ENCODE measurements at places on chromosomes 3 and 15.

GRCh38 chr15:73139744-73140553 lies 87.7 kb downstream of the NEO1 start:
- DNase-seq, result no peak

DNA sequence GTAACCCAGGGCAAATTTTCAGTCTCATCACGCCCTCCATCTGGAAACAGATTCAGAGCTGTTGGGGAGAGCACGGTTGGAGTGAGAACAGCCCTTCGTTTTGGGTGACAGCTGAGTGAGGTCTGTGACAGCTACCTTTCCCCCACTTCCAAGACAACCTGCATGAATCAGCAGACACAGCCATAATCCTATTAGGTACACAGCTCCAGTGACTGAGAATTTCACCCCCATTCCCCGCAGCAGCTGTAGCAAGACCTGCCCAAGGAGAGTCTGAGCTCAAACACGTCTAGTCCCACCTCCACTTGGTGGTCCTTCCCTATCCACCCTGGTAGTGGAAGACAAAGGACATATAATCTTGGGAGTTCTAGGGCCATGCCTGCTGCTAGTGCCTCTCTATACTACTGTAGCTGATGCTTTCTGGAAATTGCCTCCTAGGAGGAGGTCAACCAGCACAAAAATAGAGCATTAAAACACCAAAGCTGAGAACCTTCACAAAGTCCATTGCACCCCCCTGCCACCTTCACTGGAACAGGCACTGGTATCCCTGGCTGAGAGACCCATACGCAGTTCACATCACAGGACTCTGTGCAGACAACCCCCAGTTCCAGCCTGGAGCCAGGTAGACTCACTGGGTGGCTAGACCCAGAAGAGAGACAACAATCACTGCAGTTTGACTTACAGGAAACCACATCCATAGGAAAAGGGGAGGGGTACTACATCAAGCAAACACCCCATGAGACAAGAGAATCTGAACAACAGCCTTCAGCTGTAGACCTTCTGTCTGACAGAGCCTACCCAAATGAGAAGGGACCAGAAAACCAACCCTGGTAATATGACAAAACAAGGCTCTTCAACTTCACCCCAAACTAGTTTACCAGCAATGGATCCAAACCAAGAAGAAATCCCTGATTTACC lies 448.6 kb upstream of the CBLB start:
- no peak for DNase-seq

GRCh38 chr3:197456261-197457091 lies 99.3 kb downstream of the BDH1 start:
- DNase-seq, result peak; percentile 90

GRCh38 chr3:99702953-99703943 lies 64.9 kb downstream of the COL8A1 start:
- no peak for DNase-seq

DNA sequence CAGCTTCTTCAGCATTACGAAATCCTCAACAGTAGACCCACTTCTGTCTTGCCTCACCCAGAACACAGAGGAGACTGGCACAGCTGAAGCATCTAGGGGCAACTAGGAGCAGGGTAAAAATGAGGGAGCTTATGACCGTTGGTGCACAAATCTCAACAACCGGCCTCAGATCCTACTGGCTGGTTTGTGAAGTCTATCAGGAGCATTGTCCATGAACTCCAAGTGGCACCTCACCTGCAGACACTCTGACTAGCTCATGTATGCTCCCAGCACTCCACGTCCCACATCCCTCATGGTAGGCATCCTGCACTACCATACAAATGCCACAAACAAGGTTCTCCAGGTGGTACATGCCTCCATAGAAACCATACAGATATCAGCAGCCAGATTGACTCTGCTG lies 163.1 kb downstream of the TLE3 start:
- DNase-seq, result no peak

DNA sequence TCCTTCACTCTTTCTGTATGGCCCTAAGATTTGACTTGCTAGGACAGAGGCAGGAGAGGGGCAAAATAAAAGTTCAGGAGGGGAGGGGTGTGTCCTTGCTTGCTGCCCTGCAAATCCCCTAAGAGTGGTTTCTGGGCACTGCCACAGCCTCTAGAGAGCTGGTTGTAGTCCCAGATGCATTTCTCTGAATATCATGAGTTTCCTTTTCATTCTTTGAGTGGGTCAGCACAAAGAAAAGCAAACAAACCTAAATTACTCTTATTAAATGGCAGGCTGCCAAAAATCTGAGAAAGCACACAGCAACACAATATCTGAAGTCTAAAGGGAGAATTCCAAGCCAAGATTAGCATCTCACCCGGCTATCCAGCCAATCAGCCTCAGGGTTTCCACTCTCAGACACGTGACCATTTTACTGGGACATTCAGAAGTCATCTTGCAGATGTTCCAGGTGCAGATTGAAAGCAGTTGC lies 919.3 kb downstream of the TUSC7 start:
- peak; percentile 66 for DNase-seq

- no peak for DNase-seq
Measured at GRCh38 chr3:146554151-146554760, 9.8 kb upstream of the PLSCR1 start.

DNA sequence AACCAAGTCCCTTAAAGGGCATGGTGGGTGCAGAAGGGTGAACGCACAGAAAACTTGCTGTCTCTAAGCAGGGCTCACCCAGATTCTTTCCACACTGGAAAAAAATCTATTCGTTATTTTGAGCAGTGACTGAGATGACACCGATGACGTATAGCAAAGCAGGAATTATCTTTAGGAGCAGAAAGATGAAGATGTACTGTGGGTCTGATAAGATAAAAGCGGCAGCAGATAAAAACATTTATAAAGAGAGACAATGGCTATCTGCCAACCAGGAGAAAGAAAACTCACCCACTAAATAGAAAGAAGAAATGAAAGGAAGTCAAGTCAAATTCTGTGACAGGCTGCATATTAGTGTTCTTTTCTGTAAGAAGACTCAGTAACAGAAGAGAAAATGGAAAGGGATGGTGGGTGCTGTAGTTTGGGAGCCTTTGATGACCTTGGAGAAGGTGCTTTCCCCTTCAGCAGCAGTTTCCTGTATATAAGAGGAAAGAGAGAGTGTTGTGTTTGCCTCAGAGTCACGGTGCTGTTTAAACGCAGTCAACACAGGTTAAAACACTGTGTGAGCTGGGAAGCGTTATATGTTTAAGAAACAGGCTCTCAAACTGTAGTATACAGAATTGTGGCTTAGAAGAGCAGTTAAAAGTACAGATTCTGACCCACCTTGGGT lies 111.6 kb downstream of the AQP9 start:
- no peak for DNase-seq

DNA sequence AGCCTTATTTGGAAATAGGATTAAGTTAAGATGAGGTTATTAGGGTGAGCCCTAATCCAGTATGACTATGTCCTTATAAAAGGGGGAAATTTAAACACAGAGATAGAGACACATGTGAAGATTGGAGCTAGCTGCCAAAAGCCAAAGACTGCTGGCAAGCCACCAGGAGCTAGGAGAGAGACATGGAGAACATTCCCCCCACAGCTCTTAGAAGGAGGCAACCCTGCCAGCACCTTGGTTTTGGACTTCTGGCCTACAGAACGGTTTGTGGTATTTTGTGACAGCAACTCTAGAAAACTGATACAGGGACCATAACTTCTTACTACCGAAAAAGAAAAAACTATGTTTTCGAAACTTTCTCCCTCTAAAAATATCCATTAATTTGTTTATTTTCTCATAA lies 245.3 kb upstream of the RARB start:
- DNase-seq, result no peak

DNA sequence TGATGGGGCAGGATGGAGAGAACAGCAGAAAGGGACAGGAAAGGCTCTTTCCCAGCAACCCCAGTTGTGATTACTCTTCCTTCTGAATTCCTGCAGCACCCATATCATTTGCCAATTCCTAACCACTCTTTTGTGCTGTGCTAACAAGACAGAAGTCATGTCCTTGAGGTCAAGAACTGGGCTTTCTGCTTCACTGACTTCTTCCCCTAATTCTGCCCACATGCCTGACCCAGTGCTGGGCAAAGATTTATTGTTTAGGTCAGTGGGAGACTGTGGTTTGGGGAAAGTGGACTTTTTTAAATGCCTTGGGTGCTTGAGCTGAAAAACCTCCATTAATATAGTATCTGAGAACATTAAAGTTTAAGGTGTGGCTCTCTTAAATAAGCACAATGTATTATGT lies 4.2 kb upstream of the EFCAB12 start:
- no peak for DNase-seq

- no peak for DNase-seq
Measured at GRCh38 chr3:155658671-155659261, 86.1 kb downstream of the PLCH1 start.

GRCh38 chr3:132625613-132626012 lies 28.5 kb downstream of the ACKR4 start:
- no peak for DNase-seq

GRCh38 chr15:48800811-48801455 lies 9.9 kb downstream of the CEP152 start:
- no peak for DNase-seq

- no peak for DNase-seq
Measured at GRCh38 chr3:23052208-23052607, 150.9 kb upstream of the UBE2E2 start.

GRCh38 chr3:119296727-119297122 lies 2.5 kb downstream of the ARHGAP31 start:
- no peak for DNase-seq

DNA sequence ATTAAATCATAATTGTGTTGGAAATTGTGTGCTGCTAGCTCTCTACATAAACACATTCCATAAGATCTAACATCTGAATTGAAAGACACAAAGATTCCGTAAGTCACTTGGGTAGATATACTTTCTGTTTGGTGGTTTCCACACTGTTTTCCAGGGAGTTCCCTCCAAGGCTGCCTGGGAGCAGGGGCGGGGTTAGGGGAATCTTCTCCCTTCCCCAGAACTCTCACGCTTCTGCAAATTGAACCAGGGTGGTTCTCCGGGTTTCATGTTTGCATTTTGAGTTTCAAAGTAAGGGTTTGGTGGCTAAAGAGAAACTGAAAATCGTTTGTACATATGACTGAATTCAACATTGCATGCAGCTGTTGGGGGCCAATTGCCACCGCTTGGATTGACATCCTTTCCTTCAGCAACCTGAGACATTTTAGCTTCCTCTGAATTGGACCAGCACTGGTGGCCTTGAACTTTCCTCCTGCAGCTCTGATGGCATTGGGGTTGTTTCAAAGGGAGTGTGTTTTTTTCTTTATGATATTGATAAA lies 192.7 kb upstream of the FEZF2 start:
- DNase-seq, result no peak

DNA sequence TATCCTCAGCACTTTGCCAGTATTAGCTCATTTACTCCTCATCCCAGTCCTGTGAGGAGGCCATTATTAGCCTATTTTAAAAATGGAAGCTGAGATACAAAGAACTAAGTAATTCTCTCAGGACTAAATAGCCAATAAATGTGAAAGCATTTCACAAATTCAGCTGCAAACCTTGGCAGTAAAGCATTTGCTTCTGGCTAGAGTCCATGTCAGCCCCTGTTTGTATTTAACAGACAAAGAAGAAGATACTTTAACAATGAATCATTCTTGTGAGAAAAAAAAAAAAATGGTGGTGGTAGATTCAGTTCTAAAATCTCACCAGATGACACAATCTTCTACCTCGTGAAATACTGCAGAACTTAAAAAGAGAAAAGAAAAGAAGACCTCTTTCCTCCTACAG lies 85.0 kb upstream of the CNTN6 start:
- DNase-seq, result peak; percentile 48

DNA sequence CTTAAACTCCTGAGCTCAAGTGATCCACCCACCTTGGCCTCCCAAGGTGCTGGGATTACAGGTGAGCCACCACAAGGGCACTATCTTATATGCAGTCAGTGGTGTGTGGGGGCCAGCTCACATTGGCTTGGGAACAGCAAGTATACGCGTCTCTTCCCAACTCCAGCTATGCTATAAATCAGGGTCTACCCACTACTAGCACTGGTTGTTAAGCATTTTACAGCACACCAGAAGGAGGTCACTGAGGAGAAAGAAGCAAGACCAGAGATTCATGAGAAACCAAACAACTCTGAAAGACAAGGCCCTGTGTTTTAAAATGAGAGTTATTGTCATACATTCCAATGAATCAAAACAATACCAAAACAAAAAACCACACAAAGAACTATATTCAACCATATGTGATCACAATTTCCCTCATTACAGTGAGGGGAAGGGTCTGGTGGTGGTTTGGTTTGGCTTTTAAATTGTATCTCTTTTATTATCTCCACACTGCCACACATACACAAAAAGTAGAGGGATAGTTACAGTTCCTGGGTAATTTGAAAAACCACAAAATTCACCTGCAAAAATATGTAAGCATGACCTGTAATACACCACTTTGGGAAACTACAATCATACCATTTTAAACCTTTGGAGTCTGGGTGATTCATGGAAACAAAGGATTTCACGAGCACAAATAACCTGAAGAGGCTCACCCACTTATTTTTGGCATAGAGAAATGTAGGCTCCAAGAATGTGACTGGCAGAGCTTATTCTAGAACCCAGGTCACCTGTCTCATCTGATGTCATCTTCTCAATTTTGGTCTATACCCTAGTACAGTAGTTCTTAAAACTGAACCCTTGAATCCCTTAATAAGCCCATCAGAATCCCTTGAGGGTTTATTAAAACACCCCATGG lies 5.2 kb downstream of the MAGI1 start:
- DNase-seq, result no peak

DNA sequence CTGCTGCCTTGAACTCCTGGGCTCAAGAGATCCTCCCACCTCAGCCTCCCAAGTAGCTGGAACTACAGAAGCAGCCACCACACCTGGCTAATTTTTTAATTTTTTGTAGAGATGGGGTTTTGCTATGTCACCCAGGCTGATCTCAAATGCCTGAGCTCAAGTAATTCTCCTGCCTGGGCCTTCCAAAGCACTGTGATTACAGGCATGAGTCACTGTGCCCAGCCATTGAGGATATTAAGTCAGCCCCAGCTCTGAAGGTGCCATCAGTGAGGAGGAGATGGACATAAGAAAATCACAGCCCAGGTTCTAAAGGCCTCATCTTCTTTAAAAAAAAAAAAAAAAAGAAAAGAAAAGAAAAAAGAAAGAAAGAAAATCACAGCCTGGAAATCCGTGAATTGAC lies 26.6 kb upstream of the PSTPIP1 start:
- DNase-seq, result no peak

GRCh38 chr3:8352475-8352874 lies 149.1 kb upstream of the LMCD1 start:
- no peak for DNase-seq

DNA sequence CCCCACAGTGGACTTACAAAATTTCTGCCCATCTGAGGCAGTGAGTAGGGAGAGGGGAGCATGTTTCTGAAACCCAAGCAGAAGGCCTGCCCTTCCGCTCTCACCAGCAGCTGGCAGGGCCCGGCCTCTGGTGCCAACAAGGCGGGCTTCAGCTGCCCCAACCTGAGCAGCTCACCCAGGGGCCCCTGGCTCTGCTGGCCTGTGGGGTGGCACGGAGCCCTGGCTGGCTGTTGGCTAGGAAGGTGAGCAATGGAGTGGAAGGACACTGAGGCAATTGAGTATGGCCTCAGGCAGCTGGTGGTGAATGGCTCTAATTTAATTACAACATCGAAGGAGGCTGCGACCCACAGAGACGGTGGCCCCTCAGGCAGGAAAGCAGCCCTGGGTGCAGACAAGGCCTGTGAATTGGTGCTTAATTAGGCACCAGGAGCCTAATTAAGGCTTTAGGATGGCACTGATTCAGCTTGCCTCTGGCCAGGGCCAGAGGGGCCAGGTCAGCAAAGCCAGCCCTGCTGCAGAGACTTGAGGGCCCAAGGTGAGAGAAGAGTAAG lies 60.9 kb downstream of the ST8SIA2 start:
- no peak for DNase-seq
